ENCODE measurements at places on chromosomes 6 and 20.
A peak's percentile ranks its signal among the peaks of the same experiment; 100 is the strongest.

DNA sequence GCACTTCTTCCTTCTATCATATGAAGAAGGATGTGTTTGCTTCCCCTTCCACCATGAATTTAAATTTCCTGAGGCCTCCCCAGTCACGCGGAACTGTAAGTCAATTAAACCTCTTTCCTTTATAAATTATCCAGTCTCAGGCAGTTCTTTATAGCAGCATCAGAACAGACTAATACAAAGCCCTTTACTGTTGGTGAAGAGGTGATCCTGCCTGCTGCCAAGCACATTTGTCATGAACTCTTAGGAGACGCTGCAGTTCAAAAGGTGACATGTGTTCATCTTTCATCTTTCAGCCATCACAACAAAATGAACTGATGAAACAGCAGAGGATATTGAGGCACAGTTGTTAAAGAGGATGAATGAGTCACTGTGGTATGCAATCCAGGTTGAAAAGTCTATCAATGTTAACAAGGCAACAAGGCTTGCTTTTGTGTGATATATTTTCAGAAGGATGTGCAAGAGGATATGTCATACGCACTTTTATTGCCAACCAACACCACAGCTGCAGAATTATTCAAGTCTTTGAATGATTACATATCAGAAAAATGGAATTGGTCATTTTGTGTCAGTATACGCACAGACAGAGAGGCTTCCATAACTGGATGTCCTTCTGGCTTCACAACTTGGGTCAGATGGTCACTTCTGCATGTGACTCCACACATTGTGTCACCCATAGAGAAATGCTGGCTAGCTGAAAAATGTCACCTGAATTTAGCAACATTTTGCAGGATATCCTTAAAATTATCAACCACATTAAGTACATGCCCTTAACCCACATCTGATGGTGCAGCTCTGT is 52.4 kb upstream of the PLN start:
- DNase-seq, result no peak

- DNase-seq, result peak; percentile 80
Observed at GRCh38 chr20:17898548-17898994, 70.0 kb downstream of the SNX5 start.

- DNase-seq, result no peak
Observed at GRCh38 chr20:32611286-32611685, 26.2 kb upstream of the NOL4L start.

DNA sequence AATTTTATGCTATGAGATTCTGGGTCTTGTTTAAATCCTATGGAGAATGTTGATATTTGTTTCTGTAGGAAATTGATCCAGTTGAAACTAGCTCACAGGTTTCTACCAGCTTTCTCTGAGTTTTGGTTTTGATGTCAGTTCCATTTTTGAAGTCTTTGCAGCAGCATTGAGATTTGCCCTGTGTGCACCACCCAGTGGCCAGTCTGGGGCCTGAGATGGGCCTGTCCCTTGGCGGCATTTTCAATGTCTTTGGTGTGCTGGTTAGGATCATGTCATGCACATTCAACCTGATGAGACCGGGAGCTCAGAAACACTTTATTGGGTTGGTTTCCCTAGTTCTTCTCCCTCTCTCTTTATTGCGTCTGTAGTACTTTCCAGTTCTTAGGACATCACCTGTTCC is 395.2 kb upstream of the MAP3K7 start:
- no peak for DNase-seq

GRCh38 chr6:31559606-31559957 is 12.2 kb downstream of the NFKBIL1 start:
- no peak for DNase-seq

DNA sequence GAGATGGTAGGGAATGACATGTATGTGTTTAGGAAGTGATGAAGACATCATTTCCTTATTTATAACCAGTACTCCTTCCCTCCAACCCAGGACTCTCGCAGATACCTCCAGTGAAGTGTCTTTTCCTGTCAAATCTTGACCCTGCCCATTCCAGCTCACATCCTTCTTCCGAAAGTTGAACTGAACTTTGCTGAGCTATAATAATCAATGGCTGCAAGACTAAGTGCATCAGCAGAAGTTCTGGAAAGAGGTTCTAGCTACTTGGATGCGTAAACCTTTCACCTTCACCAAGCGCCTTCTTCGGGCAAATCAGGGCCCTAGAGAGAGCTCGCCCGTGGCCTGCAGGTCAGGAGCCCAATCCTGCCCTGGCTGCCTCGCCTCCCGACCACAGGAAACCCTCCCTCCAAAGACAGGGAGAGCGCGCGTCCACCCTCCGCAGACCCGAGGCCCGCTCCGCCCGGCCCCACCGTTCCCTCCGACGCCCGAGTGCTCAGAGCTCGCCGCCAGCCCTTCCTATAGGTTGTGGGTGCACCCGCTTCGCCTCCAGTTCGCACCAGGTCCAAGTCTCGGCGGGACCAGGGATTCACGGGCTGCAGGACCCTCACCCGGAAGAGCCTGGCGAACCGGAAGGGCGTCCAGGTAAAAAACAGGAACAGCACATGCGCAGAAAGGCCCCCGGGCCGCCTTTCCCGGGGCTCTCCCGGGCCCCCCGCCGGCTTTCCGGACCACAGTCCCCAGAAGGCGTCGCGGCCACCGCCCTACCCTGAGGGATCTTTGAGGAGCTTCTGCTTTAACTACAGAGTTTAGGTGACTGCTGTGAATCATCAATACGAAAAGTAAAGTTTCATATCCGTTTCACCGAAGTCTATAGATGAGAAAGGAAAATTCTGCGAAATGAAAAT is at the start of gene ZNF334:
TSS of gene ZNF334 (minus strand) at position 617 of the 902 bp plus-strand sequence. CDS start 1,457 bp downstream, outside the sequence.
- DNase-seq, result peak; percentile 83

GRCh38 chr6:15389084-15389764 is 143.4 kb downstream of the JARID2 start:
- DNase-seq, result peak; percentile 22

DNA sequence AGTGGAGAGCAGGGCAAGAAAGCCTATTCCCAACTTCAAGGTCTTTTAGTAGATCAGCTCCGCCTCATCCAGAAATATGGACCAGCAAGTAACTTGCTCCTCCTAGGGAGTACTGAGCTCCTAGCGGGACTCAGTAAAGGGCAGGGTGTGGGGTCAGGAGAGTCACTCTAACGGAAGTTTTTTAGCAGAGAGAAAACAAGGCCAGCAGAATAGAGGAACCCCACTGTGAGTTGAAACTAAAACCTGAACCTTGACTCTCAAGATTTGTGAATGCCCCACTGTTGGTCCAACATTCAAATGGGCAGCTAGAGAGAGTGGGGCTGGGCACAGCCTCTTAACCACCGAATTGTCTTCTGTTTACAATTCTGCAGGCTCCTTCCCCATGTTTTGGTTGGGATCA is 244.8 kb downstream of the FARS2 start:
- no peak for DNase-seq

DNA sequence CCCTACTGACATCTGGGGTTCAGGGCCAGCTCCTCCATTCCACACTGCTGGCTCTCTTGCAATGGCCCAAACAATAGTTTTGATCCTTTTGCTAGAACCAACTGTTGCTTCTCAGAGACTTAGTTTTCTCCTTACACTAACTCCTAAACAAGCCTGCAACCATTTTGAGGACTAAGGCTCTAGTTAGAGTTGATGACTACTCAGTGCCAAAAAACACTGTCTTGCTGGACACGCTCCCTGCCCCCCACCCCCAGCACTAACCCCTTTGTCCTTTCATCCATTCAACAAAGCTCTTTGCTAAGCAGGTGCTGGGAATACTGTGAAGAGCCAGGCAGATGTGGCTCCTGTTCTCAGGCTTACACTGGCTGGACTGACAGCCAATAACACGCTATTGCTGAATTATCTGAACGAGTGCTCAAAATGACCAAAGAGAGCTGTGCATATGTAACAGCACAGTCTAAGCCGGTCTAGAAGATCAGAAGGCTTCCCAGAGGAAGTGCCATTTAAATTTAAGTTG is 17.6 kb downstream of the GCLC start:
- DNase-seq, result no peak

DNA sequence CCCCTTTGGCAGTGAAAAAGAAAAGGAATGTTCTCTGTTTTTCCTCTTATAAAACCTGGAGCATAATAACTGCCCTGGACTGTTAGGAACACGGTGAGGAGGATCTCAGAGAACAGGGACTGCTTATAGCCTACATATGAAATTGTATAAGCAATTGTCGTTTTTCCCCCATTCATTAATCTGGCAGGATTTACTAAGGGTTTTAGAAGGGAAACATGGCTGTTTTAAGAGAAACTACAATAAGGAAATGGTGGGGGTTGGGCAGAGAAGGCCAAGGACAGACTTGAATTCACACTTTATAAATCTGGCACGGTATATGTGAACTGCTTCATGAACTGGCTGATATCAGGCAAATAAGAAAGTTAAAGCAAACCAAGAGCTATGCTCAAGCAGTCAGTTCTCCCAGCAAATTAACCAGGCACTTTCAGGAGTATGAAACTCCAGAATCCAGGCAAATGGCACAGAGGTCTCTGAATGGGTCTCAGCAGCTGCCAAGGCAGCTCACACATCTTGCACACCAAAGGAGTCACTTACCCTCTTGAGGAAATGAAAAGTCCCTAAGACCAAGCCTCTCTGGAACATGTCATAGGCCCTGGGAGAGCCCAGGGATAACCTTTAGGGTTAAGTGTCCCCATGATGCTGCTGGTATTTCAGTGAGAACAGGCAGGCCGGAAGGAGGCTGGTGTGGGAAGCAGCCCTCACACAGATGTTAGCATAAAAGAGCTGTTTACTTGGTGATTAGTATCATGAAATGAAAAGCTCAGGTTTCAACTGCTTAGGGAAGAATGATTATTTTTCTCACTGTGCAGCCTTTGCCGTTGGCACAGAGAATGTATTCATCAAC is 260.5 kb upstream of the MARCKS start:
- DNase-seq, result no peak

DNA sequence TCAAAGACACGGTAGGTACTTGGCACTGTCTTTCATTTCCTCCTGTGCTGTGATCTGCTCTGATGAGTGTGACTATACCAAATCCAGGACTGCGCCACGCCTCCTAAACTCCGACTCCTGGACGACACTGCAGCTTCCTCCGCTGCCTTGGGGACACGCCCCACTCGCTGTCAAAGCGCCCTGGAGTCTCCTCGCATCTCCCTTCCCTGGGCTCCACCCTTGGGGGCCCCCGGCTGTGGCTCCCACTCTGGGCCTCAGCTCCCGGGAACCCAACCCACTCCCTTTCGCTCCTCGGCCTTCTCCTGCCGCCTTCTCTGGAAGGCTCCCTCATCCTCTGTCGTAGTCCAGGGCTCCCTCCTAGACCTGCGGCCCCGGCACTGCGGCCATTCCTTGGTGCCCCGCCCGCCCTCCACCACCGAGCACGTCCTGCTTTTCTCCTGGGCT is 61.2 kb downstream of the RSPH3 start:
- DNase-seq, result peak; percentile 37

DNA sequence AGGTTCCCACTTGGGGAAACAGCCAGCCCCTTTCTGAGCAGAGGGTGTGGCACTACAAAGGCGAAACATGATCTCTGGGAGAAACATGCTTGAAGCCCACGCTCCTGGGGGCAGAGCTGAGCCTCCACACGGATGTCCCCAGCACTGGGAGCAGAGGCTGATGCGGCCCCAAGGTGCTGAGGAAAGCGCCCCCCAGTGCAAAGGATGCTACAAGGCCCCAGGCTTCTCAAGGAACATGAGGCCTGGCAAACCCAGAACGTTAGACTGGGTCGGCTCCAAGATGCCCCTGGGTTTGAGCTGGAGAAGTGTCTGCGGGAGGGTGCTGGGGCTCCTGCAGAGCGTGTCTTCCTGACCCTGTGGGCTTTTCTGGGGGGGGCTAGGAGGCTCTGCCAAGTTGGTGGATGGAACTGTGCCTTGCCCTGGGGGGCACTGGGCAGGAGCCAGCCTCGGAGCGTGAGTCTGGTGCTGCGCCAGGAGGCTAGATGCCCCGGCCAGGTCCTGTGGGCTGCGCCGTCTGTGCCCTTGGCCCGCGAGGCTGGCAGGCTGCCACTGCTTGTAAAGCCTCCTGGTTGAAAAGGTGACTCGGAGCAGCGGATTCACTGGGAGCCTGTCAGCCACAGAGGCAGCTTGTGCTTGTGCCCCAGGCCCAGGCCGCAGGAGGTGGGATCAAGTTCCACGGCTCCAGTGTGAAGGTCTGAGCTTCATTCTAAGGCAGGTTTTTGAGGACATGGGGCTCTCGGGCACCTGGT is 8.1 kb downstream of the SYNJ2 start:
- peak; percentile 98 for DNase-seq

GRCh38 chr6:42104804-42105125 is 37.7 kb downstream of the C6orf132 start:
- no peak for DNase-seq

GRCh38 chr20:58374906-58375758 is 13.9 kb upstream of the VAPB start:
- no peak for DNase-seq

- no peak for DNase-seq
Observed at GRCh38 chr20:58219342-58219700, 9.1 kb downstream of the ANKRD60 start.

- DNase-seq, result peak; percentile 3
Observed at GRCh38 chr20:16701296-16701695, 28.5 kb upstream of the SNRPB2 start.

- DNase-seq, result no peak
Observed at GRCh38 chr6:32983964-32984621, 15.7 kb downstream of the BRD2 start.

- no peak for DNase-seq
Observed at GRCh38 chr6:133254552-133255228, 13.5 kb downstream of the EYA4 start.

GRCh38 chr6:157089851-157090250 is 233.5 kb downstream of the TMEM242 start:
- DNase-seq, result no peak

- no peak for DNase-seq
Observed at GRCh38 chr6:134172706-134173365, 120.4 kb upstream of the SLC2A12 start.

DNA sequence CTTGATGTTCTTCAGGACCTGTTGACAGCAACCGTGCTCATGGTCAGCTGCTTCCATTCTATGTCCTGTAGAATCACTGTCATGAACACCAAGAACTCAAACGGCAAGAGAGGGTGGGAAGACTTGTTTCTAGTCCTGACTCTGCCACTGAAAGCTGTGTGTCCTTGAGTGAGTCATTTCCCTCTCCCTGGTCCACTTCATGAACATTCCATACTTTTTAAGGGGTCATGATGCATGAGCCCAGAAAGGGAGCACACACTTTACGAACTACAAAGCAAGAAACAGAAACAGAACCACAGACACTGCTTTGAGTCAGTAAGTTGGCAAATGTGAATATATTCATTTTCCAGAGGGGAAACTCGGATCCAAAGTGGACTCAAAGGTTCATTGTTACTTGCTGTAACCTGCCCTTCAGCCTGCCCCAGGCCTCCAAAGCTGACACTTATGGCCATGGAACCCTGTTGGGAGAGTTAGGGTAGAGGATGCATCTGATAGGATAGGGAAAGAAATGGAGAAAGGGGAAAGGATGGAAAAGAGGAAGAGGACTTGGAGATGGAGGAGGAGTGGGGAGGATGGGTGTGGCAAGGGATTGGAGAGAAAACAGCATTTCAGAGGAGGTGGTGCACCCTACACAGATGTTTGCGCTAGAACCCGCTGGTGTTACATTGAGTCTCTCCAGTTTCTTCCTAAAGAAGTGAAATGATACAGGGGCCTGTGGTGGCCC is 129.8 kb downstream of the FOXO3 start:
- DNase-seq, result no peak

DNA sequence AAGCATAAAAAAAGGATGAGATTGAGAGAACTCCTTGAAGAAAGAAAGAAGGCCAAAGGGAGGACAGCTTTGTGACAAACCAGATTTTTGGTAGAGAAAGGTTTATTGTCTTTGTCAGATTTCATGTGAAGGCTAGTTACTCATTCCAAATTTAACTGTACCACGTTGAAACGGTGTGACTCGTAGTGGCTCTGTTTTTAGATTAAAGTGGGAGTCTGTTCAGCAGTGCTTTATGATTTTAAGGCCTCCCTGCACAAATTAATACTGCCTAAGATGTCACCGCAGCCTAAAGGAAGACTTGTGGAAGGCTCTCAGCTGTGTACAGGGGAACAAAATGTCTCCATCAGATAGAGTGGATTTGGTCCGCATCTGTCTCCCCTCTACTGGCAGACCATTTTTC is 35.9 kb downstream of the CDC40 start:
- no peak for DNase-seq
